Activated naive CD8-positive, alpha-beta T cell treated with anti-CD3 and anti-CD28 coated beads, Interleukin-2, amount 10 ng/mL, durations not matched to agents 7 days and 5 days (primary cell): ENCODE measurements at places on chromosomes 4 and X.

GRCh38 chr4:42543762-42544161 is 113.1 kb downstream of the ATP8A1 start:
- no peak overlapping the region for H3K4me3 ChIP-seq
- H3K27me3 ChIP-seq, result no peaks in the 10 kb centered on the region
- DNase-seq, result no peak

GRCh38 chrX:26783512-26784225 is 567.7 kb downstream of the MAGEB5 start:
- H3K36me3 ChIP-seq, result no peaks in the 10 kb centered on the region
- H3K4me1 ChIP-seq, result no peaks in the 10 kb centered on the region
- H3K27me3 ChIP-seq, result no peaks in the 10 kb centered on the region
- no peak for DNase-seq
- no peak overlapping the region for H3K4me3 ChIP-seq

GRCh38 chr4:89363786-89364185 is 56.2 kb upstream of the GPRIN3 start:
- peaks cover 7% of the 10 kb centered on the region for H3K4me1 ChIP-seq
- no peak overlapping the region for H3K27ac ChIP-seq
- DNase-seq, result no peak
- no peak overlapping the region for H3K4me3 ChIP-seq

- no peak for DNase-seq
- no peak overlapping the region for H3K27ac ChIP-seq
- peaks cover 3% of the 10 kb centered on the region for H3K27me3 ChIP-seq
These were observed 88.1 kb upstream of the PLAC1 start for GRCh38 chrX:134746410-134746785.

DNA sequence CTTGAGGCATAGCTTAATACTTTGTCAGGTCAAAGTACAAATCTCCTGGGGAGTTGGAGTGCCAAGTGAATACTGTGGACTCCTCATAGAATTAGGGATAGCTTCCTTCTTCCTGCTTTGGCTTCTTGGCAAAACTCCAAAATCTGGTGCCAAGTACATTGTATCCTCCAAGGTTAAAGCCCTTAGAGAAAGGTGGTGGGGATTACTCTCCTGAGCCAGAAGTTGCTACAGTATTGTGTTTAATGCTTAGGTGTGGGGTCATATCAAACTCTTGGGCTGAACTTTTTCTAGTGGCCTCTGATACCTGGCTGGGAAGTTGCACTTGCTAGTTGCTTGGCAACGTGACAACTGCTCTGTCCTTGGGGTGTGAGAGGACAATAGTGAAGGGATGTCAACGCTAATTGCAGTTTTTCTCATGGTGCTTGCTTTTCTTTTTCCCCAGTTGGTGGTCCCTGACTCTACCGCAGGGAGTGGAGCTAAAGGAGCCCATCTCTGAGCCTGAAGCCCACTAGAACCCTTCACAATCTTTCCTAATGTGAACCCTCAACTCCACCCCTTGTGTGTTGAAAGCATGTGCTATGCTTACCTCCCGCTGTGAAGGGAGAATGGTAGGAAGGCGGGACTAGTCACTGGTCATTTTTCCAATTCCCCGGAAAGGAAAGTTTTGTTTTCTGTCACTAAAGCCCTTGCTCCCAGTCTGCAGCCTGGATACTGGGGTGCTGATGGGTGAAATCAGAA is 35.5 kb downstream of the DLG3 start:
- peaks cover 2% of the 10 kb centered on the region for H3K4me1 ChIP-seq
- H3K36me3 ChIP-seq, result peaks cover 4% of the 10 kb centered on the region
- H3K4me3 ChIP-seq, result no peak overlapping the region

DNA sequence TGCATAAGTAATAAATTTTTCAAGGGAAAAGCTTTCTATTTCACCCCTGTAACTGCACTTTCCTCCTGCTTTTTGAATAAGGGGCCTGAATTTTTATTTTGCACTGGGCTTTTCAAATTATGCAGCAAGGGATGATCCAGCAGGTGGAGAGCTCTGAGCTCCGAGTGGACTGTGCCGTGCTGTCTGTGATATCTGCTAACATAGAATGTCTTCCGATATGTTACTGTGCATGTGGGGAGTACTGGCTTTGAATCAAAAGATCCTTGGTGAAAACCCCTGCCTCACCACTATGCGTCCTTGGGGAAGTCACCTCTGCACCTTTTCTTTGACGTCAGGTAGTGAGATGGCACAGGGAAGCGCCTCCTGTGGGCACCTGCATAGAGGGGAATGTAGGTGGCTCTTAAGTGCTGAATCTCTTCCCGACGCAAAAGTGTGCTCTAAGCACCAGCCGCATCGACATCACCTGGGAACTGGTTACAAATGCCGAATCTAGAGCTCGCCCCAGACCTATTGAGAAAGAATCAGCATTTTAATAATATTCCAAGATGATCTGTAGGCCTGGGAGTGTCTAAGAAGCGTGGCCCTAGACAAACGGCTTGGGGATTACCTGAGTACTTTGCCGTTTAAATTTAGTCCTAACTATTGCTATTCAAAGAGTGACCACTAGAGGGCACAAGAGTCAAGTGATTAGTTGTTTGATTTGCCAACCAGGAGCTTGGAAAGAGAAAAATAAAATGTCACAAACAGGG is 19.2 kb upstream of the WFS1 start:
- no peak for DNase-seq
- H3K27ac ChIP-seq, result no peak overlapping the region
- no peaks in the 10 kb centered on the region for H3K4me1 ChIP-seq
- H3K4me3 ChIP-seq, result no peak overlapping the region
- H3K36me3 ChIP-seq, result no peaks in the 10 kb centered on the region

- peaks cover 31% of the 10 kb centered on the region for H3K36me3 ChIP-seq
- H3K4me1 ChIP-seq, result no peaks in the 10 kb centered on the region
- no peaks in the 10 kb centered on the region for H3K27me3 ChIP-seq
- no peak overlapping the region for H3K27ac ChIP-seq
- no peak for DNase-seq
These were observed 8.3 kb upstream of the NAP1L5 start for GRCh38 chr4:88705805-88706492.

DNA sequence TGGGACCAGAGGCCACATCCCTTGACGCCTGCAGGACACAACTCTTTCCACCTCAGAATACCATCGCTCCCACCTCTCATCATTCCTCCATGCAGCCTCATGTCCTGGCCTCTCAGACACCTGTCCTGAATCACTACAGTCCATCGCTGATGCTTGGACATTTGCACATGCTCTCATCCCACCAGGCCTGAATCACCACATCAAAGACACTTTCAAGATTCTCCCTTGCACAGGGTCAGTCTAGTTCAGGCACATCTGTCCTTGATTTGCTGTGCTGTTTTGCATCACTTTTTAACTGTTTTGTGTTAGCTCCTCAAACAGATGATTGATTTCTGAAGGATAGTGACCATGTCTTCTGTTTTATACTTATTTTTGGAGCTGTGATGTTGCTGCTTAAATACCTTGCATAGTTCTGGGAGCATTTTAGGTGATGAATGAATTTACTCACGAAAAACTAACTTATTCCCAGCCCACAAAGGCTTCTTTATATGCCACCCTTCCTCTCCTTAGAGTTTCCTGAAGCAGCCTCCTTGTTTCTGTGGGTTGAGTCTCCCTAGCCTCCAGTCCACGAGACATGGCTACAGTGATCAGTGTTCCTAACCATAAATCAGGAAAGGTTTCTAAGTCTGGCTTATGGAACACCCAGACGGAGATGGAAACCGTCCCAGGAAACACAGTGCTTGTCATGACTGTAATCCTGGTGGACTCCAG is 2.6 kb downstream of the FAM114A1 start:
- H3K36me3 ChIP-seq, result no peaks in the 10 kb centered on the region
- DNase-seq, result no peak
- H3K27me3 ChIP-seq, result peaks cover 37% of the 10 kb centered on the region
- H3K4me3 ChIP-seq, result no peak overlapping the region
- no peak overlapping the region for H3K27ac ChIP-seq
- H3K4me1 ChIP-seq, result peaks cover 14% of the 10 kb centered on the region

DNA sequence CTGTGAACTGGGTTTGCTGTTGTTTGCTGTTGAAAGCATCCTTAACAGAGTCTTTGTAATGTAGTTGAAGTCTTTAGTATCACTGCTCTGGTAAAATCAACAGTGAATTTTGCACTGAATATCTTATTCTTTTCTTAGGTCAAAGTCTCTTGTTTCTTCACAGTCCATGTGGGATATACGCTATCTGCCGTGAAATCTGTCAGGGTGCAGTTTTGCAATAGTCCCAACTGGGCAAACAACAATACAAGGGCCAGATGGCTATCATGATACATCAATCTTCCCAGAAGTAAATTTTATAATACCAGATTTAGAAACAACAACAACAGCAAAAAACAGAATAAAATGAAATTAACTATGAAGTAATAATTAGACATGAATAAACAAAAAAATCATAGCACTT is 123.5 kb downstream of the PPARGC1A start:
- H3K27me3 ChIP-seq, result no peaks in the 10 kb centered on the region
- no peaks in the 10 kb centered on the region for H3K4me1 ChIP-seq
- no peak for DNase-seq
- H3K27ac ChIP-seq, result no peak overlapping the region
- H3K4me3 ChIP-seq, result no peak overlapping the region
- H3K36me3 ChIP-seq, result no peaks in the 10 kb centered on the region

DNA sequence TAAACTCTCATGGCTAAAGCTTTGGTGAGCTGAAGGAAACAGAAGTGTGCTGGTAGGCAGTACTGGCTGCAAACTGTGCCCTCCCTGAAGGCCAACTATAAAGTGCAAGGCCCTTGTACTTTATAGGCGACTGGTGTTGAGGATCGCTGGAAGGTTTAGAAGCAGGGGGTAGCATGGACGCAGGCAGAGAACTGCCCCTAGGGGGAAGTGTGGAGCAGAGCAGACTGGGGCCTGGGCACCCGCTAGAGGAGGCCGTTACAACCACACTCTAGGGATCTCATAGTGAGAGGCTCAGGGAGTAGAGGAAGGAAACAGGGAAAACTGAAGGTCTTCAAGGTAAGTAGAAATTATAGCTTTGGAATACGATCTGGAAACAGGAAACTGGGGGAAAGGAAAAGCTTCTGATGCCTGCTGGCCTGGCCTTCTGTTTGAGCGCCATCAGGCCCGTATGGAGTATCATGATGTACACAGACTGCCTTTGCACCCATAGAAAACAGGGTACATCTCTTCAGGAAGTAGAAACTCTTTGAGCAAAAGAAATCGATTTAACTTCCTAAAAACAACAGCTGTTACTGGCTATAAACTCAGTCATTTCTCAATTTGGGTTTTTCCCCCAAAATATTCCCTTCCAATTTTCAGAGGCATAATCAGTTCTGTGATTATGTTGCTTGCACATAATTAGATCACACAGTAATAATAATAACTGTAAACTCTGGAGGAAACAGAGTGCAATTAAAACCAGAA is 23.9 kb upstream of the TMSB4X start:
- H3K27me3 ChIP-seq, result no peaks in the 10 kb centered on the region
- peak overlapping the region; percentile 95 for H3K27ac ChIP-seq
- peak overlapping the region; percentile 97 for H3K4me3 ChIP-seq
- H3K4me1 ChIP-seq, result peaks cover 62% of the 10 kb centered on the region

- H3K36me3 ChIP-seq, result peaks cover 11% of the 10 kb centered on the region
- peaks cover 4% of the 10 kb centered on the region for H3K4me1 ChIP-seq
- H3K27ac ChIP-seq, result no peak overlapping the region
- no peak overlapping the region for H3K4me3 ChIP-seq
These were observed 10.3 kb downstream of the FAM3A start for GRCh38 chrX:154505734-154506133.

DNA sequence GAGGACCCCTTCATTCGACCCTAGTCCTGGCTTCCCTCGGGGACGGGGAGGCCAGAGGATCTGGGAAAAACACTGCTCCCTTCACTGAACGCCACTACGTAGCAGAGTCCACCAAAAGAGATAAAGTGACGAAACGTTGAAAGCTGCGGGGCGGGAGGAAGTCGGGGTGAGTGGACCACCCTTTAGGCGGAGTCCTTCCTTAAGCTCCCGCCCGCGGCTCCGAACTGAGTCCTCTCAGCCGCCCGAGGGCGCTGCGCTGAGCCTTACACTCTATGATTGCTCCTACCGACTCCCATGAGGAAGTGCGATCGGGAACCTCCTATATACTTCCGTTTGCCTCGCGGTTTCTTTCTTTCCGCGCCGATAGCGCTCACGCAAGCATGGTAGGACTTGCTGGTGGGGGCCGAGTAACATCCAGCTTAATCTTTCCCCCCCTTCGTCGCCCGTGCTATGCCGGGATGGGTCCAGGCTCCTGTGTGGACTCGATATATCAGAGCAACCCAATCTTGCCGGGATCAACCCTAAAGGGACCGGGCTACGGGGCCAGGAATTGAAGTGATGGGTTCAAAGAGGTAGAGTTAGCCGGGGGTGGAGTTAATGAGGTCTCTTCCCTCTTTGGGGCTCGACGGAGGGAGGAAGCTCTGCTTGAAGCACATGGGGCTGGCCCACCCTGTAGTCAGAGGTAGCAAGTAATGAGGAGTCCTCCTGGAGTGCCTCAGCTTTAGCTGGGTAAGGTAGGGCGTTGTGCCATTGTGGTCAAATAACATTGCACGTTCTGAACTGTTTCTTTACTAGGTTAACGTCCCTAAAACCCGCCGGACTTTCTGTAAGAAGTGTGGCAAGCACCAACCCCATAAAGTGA is at the start of gene RPL36A:
TSS of gene RPL36A (plus strand) at position 348 of the 862 bp plus-strand sequence. CDS start at position 381, 33 bp downstream.
- H3K27me3 ChIP-seq, result no peaks in the 10 kb centered on the region
- H3K4me1 ChIP-seq, result peaks cover 34% of the 10 kb centered on the region
- H3K36me3 ChIP-seq, result peaks cover 17% of the 10 kb centered on the region
- peak; percentile 76 for DNase-seq
- H3K4me3 ChIP-seq, result peak within 1 kb of the TSS; percentile 95

GRCh38 chr4:11297201-11297600 is 131.5 kb downstream of the HS3ST1 start:
- no peaks in the 10 kb centered on the region for H3K4me1 ChIP-seq
- DNase-seq, result no peak
- no peaks in the 10 kb centered on the region for H3K27me3 ChIP-seq
- no peak overlapping the region for H3K27ac ChIP-seq

DNA sequence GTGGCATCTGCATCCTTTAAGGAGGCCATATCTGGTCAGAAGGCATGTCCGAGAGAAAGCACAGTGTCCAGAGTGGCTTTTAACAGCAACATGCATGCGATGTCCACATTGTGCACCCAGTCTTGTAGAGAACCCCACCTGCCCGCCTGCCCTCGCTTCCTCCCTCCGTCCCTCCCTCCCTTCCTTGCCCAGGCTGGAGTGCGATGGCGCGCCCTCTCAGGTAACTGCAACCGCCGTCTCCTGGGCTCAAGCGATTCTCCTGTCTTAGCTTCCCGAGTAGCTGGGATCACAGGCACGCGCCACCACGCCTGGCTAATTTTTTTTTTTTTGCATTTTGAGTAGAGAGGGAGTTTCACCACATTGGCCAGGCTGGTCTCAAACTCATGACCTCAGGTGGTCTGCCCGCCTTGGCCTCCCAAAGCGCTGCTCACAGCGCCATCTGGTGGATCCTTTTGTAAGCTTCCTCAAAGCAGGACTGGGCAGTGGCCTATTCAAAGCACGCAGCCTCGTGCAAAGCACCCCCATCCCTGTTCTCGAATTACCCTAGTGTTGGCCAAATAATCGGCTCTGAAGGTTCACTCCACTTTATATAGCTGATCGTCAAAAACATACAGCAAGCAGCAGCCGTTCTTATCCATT is 15.0 kb downstream of the BRCC3 start:
- no peak overlapping the region for H3K27ac ChIP-seq
- H3K4me3 ChIP-seq, result no peak overlapping the region
- H3K27me3 ChIP-seq, result no peaks in the 10 kb centered on the region
- peaks cover 13% of the 10 kb centered on the region for H3K36me3 ChIP-seq

DNA sequence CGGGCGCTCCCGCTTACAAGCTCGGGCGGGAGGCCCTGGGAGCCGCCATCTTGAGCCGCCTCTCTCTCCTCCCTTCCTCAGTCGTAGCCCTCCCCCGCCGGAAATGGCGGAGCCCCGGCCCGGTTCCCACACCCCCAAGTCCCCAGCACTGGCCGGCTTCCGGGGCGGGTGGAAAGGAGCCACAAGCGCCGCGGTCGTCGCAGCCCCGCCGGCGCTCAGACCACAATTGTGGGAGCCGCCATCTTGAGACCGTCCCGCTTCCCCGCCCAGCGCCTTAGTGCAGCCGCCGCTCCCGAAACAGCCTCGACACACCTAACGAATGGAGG is 531 bp downstream of the HCFC1 start:
- H3K4me3 ChIP-seq, result peak overlapping the region; percentile 100
- peak overlapping the region; percentile 100 for H3K27ac ChIP-seq
- peaks cover 16% of the 10 kb centered on the region for H3K4me1 ChIP-seq
- no peaks in the 10 kb centered on the region for H3K27me3 ChIP-seq
